ENCODE measurements at places on chromosomes 2 and 18. TPM values are rescaled to one million over a fixed set of nuclear protein-coding genes. Genes with fewer than 3 reads are reported as not detected.

Gene GPAT2
- 2.3 TPM for total RNA-seq

Gene FOSL2
- 39.4 TPM for total RNA-seq

Gene SPP2
- not detected for total RNA-seq

Gene ZC3H6
- total RNA-seq = 4.7 TPM

Gene SATB2
- total RNA-seq = 1.4 TPM

Gene ACTG2
- total RNA-seq = 1.3 TPM

Gene GREB1L
- total RNA-seq = 0.12 TPM

Gene KIAA2012
- total RNA-seq = not detected

Gene SIX2
- total RNA-seq = 130 TPM

Gene SAP130
- 8.5 TPM for total RNA-seq

Gene NEU4
- total RNA-seq = not detected

Gene C2orf15
- total RNA-seq = not detected

Gene HOXD13
- total RNA-seq = not detected

Gene HJURP
- 2.6 TPM for total RNA-seq

Gene CFAP65
- not detected for total RNA-seq

Gene STAT4
- 0.37 TPM for total RNA-seq

Gene TEX44
- not detected for total RNA-seq

All from cardiac ventricle fibroblast (primary cell).